ENCODE measurements at places on chromosomes 11 and 22.

DNA sequence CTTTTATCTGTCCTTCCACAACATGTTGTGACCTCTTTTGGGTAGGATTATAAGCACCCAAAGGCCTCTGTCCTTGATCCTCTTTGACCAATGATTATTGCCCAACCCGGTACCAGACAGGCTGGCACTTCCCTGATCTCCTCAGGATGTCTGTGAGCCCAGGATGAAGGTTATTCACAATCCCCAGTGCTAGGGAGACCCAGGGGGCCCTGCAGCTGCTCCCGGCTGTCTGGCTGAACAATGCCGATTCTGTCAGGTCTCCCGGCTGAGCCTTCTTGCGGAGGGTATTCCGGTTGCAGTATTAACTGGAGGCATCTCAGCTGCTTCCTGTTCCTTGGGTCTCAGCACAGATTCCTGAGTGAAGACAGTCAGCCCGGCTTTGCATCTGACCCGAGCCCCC lies 71.2 kb upstream of the CDON start:
- no peak for DNase-seq

GRCh38 chr22:37777122-37777687 lies 30.5 kb upstream of the GCAT start:
- DNase-seq = no peak

DNA sequence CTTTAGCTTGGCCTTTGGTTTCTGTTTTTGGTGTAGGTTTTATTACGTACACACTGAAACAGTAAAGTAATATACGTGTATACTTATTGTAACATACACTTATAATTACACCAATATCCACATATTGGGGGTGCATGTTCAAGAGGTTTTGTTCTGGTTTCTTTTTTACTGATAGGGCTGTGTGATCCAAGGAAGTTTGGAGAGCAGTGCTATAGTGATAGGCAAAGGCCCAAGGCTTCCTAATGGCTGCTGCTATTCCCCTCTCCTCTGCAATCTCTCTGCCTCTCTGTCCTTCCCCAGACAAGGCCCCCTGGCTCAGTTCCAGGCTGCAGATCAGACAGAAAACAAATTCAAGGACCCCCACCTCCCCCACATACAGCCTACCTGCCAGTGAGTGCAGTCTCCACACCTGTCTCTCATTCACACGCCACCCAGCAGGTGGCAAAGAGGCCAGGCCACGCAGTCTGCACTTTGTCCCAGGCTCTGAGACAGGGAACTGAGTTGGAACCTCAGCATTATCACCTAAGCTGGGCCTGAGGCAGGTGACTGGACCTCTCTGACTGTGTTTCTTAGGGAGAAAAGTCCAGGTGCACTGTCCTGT lies 15.1 kb downstream of the TMEM184B start:
- no peak for DNase-seq

DNA sequence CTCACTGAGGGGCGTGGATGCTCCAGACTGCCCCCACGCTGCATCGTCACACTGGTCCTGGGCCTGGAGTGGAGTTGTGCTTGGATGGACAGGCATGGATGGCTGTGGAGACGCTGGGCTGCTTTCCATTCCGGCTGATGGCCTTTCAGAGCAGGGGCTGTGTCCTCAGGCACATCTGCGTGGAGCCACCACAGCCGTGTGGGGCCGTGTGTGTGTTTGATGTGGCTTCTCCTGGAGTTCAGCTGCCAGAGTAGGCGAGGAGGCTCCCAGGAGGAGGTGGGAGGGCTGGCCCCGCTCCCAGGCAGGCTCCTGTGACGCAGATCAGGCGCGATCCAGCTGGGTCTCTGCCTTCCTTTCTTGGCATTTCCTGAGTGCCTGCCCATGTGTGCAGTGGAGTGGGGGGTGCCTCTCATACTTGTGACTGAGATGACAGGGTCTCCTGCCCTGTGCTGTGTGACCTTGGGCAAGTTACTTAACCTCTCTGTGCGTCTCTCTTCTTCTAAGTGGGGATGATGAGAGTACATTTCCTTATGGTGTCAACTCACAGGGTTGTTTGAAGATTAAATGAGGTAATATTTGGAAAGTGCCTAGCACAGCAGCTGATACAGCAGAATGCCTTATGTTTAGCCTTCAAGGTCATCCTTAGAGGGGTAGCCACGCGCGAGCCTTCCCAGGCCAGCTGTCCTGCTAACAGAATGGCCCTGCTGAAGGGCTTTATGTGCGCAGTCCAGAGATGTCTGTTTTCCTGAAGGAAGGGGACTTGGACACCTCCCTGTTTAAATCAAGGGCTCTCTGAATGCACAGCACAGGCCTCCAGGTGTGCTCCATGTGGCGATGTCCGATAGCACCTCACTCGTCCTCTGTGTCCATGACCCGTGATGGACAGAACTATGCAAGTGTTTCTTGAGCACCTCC lies 33.5 kb downstream of the GLB1L2 start:
- no peak for DNase-seq

GRCh38 chr11:79263001-79263400 lies 177.8 kb downstream of the TENM4 start:
- no peak for DNase-seq

Data from stimulated activated CD8-positive, alpha-beta memory T cell treated with anti-CD3 and anti-CD28 coated beads, Interleukin-15, amount 100 ng/mL, for 48 hours (primary cell).